ENCODE measurements at places on chromosomes 7 and 10.

DNA sequence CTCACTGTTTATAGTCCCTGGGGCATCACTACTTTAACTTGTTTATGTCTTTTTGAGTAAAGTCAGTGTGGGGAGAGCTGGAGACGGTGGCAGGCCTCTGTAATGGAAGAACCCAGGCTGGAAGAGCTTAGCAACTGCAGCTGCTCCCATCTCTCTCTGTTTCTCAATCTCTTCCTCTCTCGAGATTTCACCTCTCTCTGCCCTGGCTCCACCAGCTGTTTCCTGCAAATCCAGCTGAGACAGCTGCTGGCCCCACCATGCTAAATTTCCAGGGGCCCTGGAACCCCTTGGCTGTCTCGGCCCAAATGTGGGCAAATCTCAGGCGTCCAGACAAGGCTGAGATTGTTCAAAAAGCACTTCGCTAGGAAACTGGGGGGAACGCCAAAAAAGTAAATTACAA lies 25.8 kb upstream of the SLF2 start:
- DNase-seq, result no peak

GRCh38 chr7:123054357-123055133 lies 59.0 kb upstream of the TAS2R16 start:
- DNase-seq, result no peak

DNA sequence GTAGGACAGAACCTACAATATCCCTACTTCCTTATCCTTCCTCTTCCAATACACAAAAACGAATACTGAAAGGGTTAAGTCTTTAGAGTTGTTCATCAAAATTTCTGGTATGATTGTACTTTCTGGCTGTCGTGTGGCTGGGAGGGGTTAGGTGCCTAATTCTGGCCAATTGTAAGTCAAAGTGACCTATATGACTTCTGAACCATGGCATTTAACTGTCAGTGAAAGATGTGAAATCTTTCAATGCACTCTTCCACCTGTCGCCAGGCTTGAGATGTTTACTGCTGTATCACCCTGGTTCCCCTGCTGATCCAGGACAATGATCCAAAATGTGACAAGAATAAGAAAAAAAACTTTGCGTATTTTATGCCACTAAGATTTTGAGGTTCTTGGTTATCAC lies 20.8 kb downstream of the EPC1 start:
- DNase-seq, result no peak

DNA sequence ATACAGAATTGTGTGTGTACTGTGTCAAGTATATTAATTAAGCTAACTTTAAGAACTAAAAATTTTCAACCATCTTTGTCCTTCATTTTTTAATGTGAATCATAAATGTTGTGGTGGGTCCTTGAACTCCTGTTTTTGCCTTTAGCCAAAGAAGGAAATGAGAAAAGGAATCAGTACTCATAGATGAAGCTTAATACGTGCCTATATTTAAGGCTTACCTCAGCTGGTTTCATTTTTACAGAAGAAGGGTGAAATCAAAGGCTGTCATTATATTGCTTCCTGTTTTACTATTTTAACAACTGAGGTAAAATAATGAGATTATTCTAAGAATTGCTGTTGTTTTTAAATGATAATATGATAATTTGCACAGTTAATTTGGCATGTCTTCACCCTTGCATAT lies 6.3 kb upstream of the SNX13 start:
- no peak for DNase-seq
